ENCODE measurements at places on chromosomes 6 and 20.

DNA sequence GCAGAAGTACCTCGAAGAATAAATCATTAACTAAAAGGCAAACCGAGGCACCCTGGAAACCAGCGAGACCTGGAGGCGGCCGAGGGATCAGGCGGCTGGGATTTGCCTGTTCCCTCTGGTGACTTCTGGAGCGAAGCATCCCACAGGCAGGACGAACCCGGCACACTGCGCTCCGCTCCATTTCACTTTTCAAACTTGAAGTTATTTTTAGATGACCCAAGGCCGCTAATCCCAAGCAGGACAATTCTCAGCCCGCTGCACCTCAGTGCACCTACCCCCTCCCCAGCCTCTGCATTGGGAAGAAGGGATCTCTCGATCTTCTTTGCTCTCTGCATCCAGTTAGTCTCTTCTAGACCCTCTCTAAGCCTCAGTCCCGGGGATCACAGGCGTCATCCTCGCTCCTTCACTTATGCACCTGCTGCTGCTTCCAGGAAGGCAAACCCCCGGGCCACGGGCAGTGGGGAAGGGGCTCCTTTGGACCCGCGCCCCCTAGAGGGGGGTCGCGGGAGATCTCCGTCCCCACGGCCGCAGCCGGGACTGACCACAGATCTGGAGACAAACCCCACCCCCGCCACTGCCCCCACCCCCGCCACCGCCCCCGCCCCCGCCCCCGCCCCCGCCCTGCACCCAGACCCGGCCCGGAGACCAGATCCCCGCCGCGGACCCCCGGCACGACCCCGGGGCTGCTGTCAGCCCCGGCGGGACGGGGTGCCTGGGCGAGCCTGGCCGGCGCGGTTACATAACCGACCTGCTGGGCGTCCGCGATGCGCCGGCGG, 636 bp downstream of the RCAN2 start:
- no peak for DNase-seq

- no peak for DNase-seq
Measured at GRCh38 chr6:166419717-166420116, 37.0 kb upstream of the MPC1 start.

DNA sequence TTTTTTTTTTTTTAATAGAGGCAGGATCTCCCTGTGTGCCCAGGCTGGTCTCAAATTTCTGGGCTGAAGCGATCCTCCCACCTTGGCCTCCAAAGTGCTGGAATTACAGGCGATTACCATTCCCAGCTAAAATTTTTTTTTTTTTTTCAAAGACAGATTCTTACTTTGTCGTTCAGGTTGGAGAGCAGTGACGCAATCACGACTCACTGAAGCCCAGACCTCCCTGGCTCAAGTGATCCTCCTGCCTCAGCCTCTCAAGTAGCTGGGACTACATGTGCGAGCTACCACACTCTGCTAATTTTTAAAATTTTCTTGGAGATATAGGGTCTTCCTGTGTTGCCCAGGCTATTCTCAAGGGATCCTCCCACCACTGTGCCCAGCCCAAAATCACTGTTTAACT, 58.0 kb upstream of the MYO6 start:
- no peak for DNase-seq

GRCh38 chr20:19890445-19891051, 126.6 kb upstream of the NAA20 start:
- DNase-seq: no peak

- no peak for DNase-seq
Measured at GRCh38 chr6:122214605-122215318, 184.7 kb upstream of the HSF2 start.

DNA sequence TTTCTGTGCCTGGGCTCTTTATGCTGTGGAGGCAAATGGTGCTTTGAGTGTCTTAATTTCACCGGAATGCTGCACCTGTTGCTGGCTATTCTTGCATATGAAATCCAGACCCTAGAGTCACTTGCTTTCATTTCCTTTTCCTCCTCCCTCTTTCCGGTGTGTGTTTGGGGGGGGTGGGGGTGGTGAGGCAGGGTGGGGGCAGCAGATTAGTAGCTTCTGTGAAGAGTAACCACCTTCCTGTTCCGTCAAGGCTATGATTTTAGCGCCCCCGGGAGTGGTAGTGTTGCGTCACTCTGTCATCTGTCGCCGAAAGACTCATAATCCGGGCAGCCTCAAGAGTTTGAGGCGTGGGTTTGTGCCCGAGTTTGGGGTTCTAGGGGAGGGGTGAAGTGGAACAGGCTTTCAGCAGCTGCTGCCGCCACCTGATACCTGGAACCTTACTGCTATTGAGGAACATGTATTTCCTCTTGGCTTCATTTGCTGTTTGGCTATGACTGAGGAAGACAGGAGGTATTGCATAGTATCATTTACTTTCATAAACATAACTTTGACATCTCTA, 49.1 kb downstream of the UTRN start:
- DNase-seq: no peak

DNA sequence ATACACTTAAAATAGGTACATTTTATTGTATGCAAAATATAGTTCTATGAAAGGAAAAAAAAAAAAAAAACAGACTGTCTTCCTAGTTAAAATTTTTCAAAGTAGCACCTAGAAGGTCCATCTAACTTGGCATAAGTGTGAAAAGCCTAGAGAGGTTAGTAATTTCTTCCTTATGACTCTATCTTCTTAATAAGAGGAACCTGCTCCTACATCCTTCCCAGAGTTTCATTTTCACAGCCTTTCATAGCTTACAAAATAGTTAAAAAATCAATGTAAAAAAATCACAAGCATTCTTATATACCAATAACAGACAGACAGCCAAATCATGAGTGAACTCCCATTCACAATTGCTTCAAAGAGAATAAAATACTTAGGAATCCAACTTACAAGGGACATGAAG, 28.8 kb downstream of the OGFRL1 start:
- DNase-seq: no peak

GRCh38 chr6:83055366-83055964, 10.2 kb downstream of the UBE3D start:
- no peak for DNase-seq

- no peak for DNase-seq
Measured at GRCh38 chr6:2766767-2767656, 1.8 kb downstream of the WRNIP1 start.

DNA sequence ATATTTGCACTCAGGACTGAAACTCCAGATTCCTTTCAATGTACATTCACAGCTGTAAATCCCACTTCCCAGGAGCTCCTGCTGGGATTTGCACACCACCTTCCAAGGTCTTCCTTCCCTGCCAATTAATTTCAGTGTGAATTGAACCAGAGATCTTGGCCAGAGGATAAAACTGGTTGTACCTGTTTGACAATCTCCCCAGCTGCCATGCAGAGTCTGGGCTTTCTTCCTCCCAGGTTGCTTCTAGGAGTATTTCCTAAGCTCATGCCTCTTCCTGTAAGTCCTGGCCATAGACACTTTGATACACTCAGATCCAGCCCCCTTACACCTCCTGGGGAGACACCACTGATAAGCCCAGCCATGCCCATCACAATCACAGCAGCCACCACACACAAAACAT, 15.6 kb downstream of the MAFB start:
- DNase-seq: no peak

DNA sequence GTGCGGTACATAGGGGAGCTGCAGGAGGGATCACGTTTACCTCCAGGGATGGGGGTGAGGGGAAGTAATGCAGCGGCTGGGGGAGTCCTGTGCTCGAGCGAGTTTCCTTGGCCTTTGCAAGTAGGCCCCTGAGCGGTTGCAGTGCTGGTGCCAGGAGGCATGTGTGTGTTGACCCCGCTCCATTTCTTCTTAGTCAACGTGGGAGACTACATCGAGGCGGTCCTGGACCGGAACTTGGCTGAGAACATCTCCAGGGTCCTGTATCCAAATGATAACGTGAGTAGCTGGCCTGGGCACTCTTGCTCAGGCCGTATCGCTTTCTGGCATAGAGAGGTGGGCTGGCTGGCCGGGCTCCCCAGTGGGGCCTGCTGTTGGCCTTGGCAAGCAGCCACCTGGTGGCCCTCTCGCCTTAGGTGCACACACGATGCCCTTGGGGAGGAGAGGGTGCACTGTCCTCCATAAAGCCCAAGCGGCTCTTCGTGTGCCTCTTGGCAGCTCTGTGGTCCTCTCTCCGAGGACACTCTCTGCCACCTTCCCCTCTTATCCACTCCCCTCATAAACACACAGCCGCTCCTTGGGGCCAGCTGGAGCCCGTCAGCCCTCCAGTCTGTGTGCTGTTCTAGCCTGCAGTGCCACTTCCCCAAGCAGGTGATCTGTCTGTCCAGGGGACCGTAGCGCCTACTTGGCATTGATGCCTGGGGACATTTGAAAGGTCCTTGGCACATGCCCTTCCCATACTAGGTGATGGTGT, 29.3 kb downstream of the PYGB start:
- DNase-seq: no peak

DNA sequence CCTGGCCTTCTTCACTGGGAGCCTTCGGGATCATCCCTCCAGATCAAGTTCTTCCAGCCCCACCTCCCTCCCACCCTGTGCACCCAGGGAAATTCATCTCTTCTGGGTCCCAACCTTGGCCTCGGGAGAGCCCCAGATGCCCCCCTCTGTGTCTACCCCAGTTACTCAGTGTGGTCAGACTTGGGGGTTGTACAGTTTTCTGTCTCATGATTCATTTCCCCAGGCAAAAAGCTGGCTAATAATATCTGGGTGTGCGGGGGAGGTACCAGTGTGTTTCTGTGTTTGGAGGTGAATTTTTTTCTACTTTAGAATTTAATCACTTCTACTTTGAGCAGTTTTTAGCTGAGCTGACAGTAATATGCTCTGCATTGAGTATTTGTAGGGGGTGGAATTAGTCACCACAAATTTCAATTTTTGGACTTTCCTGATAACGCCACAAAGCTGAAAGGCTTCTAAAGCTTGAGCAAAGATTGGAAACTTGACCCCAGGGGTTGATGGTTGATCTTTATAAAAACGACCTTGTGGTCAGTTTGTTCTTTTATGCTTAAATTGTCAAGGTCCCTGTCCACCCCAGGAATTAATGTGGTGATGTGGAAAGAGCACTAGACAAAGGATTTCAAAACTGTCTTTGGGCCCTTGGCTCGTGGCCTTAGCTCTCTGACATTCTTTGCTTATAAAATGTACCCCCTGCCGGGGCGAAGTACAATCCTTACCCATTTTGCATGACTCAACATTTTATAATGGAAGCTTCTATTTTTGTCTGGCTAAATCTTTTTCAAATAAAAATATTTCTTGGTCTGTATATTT, 284.7 kb upstream of the TAB2 start:
- peak; percentile 83 for DNase-seq

- no peak for DNase-seq
Measured at GRCh38 chr6:490251-491037, 98.9 kb downstream of the IRF4 start.

- DNase-seq: no peak
Measured at GRCh38 chr6:40946738-40947301, 92.2 kb downstream of the UNC5CL start.

GRCh38 chr6:32933661-32934085, 7.2 kb downstream of the HLA-DMB start:
- DNase-seq: peak; percentile 33

DNA sequence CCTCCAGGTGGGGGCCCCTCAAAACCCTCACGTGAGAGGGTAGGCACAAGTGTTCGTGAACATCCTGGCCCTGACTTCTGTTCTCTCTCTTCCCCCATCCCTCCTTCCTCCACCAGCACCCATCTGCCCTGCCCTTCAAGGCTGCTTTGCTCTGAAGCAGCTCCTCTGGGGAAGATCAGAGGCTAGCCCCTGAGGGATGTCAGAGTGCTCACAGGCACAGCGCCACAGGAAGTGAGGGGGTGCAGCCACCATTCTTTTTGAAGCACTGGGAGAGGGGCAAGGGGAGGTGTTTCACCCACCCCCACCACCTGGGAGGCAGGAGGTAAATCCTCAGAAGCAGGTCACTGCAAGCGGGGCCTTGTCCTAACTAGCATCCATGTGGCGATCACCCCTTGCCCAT, 11.4 kb downstream of the MOCS1 start:
- no peak for DNase-seq

GRCh38 chr6:3718407-3718806, 33.1 kb downstream of the PXDC1 start:
- DNase-seq: no peak

DNA sequence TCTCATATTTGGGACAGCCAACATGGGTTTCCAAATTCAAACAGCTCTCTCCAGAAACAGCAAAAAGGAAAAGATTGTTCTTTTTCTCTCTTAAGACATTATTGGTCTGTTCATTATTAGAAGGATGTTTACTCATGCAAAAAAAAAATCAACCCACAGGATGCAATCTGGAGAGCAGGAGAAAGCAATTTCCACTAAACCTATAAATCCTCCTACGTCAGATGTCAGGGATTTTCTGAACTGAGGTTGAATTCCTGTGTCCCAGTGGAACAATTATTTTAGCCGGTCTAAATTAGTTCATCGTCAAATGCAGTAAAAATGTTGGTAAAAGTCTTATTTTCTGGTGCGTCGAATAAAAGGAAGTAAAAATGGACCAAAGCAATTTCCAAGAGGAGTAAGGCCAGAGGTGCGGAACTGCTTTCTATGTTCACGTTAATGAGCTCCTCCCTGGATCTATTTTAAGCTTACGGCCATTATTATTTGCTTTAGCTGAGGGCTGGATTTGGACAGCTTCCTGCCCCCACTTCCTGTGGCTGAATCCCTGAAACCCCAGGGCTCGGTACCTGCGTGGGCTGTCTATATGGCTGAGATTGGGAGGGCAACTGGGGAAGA, at the start of gene GABRR1:
TSS of gene GABRR1 (minus strand) at position 60 of the 612 bp plus-strand sequence. CDS start at position 24, 36 bp downstream.
- DNase-seq: no peak

- no peak for DNase-seq
Measured at GRCh38 chr6:146456886-146457285, 86.7 kb upstream of the RAB32 start.

DNA sequence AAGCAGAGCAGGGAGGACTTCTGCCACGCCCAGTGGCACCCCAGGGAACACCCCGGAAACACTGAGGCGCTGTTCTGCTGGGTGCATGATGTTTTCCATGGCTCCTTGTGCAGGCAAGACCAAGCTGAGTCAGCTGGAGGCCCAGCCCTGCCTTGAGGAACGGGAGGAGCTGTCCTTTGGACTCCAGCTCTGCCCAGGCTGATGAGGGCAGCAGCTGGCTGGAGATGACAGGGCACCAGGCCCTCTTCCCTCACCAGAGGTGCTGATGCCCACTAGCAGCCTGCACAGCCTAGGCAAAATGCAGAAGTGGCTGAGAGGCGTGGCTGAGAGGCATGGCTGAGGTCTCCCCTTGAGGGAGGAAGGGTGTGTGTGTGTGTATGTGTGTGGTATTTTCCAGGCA, 2.4 kb downstream of the C6orf132 start:
- no peak for DNase-seq

DNA sequence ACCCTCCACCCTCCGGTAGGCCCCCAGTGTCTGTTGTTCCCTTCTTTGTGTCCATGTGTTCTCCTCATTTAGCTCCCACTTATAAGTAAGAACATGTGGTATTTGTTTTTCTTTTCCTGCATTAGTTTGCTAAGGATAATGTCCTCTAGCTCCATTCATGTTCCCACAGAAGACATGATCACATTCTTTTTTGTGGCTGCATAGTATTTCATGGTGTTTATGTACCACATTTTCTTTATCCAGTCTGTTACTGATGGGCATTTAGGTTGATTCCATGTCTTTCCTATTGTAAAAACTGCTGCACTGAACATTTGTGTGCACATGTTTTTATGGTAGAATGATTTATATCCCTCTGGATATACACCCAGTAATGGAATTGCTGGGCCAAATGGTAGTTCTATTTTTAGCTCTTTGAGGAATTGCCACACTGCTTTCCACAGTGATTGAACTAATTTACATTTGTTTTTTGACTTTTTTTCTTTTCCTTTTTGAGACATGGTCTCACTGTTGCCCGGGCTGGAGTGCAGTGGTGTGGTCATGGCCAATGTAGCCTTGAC, 4.5 kb downstream of the KPNA5 start:
- no peak for DNase-seq
